Caki2 (cell line): ENCODE measurements at places on chromosomes 5 and 9. TPM values are rescaled to one million over a fixed set of nuclear protein-coding genes. Genes with fewer than 3 reads are reported as not detected.

DNA sequence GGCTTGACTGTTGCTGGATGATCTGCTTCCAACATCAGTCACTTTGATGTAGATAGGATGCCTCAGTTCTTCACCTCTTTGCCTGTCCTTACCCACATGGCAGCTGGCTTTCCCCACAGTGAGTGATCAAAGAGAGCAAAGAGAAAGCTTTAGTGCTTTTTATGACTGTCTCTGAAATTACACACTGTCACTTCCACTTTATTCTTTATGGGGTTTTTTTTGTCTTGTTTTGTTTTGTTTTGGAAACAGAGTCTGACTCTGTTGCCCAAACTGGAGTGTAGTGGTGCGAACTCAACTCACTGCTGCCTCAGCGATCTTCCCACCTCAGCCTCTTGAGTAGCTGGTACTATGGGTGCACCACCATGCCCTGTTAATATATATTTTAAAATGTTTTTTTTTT is 32.4 kb upstream of the C5orf24 start:
- DNase-seq = no peak

CD14 gene
- 0.96 TPM in 1 of 2 replicates, not detected in the other for total RNA-seq

- DNase-seq = peak; percentile 55
These were observed 305.1 kb upstream of the RGMB start for GRCh38 chr5:98468188-98468869.

GRCh38 chr5:29017501-29017900 is 1979.1 kb upstream of the CDH9 start:
- DNase-seq = no peak

SLC6A19 gene
- not detected in 2 replicates for total RNA-seq

DNA sequence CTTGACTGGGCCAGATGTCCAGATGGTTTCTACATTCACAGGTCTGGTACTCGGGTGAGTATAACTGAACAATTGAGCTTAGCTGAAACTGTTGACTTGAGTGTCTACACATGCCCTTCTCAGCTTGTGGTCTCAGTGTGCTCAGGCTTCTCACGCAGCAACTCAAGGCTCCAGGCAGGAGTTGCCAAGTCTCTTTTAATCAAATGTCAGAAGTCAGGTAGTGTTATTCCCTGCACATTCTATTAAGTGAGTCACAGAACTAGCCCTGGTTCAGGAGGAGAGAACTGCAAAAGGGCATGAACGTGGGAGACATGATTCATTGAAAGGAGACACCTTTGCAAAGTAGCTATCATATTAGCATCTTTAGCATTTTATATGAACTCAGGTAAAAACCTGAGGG is 199.3 kb upstream of the ACTBL2 start:
- no peak for DNase-seq

- no peak for DNase-seq
These were observed 6.6 kb upstream of the CNOT6 start for GRCh38 chr5:180487556-180487955.

DNA sequence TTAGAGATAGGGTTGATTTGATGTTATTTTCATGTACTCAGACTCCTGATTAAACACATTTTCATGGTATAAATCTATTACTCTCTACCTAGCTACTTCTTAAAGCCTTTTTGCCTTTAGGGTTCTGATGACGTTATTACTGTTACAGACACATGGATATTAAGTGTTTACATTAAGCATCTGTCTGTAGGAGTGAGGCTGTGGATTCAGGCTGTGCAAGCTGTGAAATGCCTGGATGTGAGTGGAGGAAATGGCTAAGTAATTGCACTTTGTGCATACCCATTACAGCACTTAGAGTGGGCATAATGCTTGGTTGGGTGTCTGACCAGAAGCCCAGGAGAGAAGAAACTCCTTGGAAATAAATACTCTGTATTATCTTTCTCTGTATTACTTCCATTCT is 186.8 kb downstream of the SNX18 start:
- no peak for DNase-seq
